ENCODE measurements at places on chromosomes 2 and 18. TPM values are rescaled to one million over a fixed set of nuclear protein-coding genes. Genes with fewer than 3 reads are reported as not detected.

LRRC30 gene
- not detected for total RNA-seq

NPPC gene
- not detected for total RNA-seq

UBE2F gene
- total RNA-seq = 51.4 TPM

STAT4 gene
- 8.0 TPM for total RNA-seq

SUCLG1 gene
- total RNA-seq = 52.7 TPM

UGT1A4 gene
- not detected for total RNA-seq

NPC1 gene
- total RNA-seq = 143 TPM

DNAH7 gene
- total RNA-seq = 0.98 TPM

CD207 gene
- total RNA-seq = 3.6 TPM

GALNT3 gene
- 25.8 TPM for total RNA-seq

IL36A gene
- not detected for total RNA-seq

DNMT3A gene
- total RNA-seq = 31.3 TPM

C2orf81 gene
- 2.1 TPM for total RNA-seq

IFT172 gene
- total RNA-seq = 19.2 TPM

NYAP2 gene
- 0.93 TPM for total RNA-seq

PRPF40A gene
- 71.6 TPM for total RNA-seq

C2orf15 gene
- 1.1 TPM for total RNA-seq

PDCL3 gene
- total RNA-seq = 21.6 TPM

Measured in upper lobe of right lung (tissue), 1 donor.